Stimulated activated CD4-positive, alpha-beta T cell treated with anti-CD3 and anti-CD28 coated beads, Interleukin-12 subunit alpha, Interleukin-12 subunit beta, amount 100 ng/mL, for 48 hours (primary cell): ENCODE measurements at places on chromosomes 6 and 20.

DNA sequence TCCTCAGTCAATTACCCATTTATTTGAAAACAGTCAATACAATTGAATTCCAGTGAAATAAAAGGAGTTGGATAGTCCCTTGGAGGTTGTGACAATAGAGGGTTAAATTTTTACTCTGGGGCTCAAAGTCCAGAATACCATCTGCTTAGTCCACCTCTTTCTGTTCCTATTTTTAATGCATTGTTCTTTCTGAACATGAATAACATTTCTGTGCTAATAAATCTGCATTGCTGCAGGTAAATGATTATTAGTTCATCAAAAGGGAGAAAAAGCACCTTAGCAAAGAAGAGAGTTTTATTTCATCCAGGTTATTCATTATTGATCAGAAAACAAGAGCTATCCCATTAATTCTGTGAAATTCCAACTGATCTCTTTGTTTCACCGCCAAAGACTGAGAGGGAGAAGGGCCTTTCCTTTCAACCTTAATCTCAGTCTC, 166.1 kb upstream of the OLIG3 start:
- no peak for DNase-seq

DNA sequence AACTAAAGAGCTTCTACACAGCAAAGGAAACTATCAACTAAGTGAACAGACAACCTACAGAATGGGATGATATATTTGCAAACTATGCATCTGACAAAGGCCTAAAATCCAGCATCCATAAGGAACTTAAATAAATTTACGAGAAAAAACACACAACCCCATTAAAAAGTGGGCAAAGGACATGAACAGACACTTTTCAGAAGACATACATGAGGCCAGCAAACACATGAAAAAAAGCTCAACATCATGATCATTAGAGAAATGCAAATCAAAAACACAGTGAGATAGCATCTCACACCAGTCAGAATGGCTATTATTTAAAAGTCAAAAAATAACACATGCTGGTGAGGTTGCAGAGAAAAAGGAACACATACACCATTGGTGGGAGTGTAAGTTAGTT, 24.5 kb downstream of the AGPAT4 start:
- DNase-seq = no peak

DNA sequence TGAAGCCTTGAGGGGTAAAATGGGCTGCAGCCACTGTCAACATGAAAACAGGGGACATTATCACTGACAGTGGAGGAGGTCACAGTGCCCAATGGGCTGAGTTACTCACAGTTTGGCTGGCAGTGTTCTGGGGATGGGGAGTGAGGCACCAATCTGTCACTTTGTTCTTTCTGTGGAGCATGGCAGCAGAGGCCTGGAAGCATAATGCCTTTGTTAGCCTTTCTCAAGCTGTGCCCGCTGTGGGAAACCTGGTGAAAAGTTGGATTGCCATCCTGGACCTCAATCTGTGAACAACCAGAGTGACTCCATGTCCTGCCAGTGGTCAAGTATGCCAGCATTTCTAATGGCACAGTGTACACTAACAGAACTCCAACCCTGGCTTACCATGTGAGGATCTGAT, 143.6 kb downstream of the OR2B2 start:
- DNase-seq = no peak

DNA sequence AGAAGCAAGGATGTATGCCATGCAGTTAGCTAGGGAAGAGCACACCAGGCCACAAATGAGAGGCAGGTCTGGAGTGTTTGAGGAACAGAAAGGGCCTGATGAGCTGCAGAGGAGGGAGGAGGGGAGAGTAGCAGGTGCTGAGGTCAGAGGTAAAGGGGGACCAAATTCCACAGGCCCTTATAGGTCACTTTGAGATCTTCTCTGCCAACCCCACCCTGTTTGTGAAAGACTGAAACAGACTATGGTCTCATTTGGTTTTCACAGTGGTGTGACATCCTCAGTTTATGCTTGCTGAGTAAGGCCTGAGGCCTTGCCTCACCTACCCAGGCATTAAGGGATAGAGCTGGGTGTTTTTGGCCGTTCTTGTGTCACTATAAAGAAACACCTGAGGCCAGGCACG, 187.7 kb upstream of the MYLIP start:
- no peak for DNase-seq

GRCh38 chr6:163390770-163391169, 23.7 kb upstream of the QKI start:
- DNase-seq = no peak

DNA sequence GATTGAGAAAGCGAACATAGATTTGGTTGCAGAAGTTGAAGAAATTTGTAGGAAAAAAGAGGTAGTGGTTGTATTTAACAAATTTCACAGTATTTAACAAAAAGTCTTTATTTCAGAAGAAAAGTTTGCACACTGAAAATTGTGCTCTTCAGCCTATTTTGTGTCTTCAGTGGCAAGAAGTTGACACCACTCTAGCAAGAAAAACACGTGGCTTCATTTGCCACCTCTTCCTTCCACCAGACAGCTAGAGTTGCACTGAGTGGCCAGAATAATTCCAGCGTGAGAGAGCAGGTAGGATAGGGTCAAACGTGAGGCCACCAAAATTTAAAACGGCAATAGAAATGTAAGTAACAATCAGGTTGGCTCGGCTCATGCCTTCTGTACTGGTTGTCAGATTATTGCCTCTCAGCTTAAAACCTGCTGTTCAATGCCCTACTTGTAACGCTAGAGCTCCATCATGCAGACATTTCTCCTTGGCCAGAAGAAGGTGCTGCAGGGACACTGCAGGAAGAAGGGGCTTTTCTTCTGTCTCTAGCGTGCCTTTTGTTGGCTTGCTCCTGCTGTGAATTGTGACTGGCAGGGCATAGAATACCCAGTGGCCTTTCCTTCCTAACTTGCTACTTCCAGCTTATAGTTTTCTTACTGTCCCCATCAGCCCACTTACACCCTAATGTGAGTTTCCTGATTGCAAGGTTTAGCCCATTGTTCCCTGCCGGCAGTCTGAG, 12.1 kb downstream of the TRAPPC3L start:
- no peak for DNase-seq

DNA sequence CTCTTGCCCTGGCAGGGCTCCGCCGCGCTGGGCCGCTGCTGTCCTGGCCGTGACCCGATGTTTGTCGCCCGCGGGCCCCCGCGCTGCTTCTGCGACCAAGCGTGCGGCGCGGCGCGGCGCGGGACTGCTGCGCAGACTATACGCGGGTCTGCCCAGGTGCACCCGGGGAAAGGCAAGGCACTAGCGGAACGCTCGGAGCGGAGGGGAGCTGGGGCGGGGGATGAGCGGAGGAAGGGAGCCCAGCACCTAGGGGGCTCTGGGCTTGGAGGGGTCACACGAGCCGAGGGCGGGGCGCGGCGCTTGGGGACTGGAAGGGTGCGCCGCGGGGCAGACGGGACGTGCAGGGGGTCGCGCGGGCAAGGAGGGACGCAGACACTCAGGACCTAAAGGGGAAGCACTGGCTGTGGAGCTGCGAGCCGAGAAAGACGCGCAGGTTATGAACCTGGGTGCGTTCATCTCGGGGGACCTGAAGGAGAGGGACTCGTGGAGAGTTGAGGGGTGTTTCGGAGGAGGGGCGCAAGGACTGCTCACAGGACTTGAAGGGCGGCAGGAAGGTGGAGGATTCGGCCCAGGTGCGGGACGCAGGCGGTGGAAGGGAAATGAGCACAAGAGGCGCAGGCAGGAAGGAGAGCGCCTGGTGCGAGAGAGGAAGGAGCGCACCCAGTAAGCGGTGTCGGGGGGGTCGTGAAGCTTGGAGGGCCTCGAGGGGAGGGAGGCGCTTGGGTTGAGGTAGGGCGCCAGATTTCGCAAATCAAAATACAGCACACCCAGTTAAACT, 40.8 kb upstream of the ZNFX1 start:
- no peak for DNase-seq

DNA sequence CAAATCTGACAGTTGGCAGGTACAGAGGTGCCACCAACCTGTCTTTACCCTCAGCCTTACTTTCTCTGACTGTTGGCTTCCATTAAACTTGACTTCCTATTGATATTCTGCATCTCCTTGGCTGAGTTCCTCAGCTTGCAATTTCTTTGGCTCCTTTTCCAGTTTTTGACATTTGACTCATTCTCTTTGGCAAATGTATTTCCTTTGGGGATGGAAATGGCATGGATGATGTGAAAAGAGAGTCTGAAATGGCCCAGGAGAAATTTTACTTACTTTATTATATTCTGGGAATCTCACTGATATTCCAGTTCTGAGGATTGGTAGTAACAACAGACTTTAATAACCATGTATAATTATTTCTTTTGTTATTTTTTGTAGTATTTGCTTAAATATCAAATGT, 255.2 kb downstream of the CD109 start:
- DNase-seq = no peak

DNA sequence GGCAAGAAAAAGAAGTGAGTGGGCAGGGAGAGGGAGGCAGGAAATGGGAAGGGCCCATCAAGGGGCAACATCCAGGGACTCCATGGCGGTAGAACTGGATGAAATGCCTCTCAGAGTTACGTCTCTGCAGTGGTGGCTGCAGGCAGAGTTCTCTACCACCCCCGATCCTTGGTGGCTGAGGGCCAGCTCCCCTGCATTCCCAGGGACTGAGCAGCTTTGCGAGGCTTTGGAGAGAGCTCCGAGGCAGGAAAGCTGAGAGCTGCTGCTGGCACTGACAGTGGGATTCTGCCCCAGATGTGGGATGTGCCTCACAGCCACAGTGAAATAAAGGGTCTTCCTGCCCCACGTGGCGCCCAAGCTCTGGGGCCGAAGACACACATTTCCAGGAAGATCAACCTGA, 236.6 kb downstream of the SLC24A3 start:
- no peak for DNase-seq

- no peak for DNase-seq
Observed at GRCh38 chr20:55632592-55632991, 372.7 kb downstream of the CBLN4 start.

- no peak for DNase-seq
Observed at GRCh38 chr6:3026791-3027626, 27.3 kb downstream of the NQO2 start.

- no peak for DNase-seq
Observed at GRCh38 chr6:75745404-75745803, 3.6 kb upstream of the MYO6 start.

GRCh38 chr6:142861711-142862110, 83.3 kb downstream of the HIVEP2 start:
- DNase-seq = no peak

GRCh38 chr6:129749749-129750120, 39.8 kb upstream of the ARHGAP18 start:
- DNase-seq = no peak

GRCh38 chr6:52377538-52378221, 15.7 kb downstream of the PAQR8 start:
- no peak for DNase-seq

DNA sequence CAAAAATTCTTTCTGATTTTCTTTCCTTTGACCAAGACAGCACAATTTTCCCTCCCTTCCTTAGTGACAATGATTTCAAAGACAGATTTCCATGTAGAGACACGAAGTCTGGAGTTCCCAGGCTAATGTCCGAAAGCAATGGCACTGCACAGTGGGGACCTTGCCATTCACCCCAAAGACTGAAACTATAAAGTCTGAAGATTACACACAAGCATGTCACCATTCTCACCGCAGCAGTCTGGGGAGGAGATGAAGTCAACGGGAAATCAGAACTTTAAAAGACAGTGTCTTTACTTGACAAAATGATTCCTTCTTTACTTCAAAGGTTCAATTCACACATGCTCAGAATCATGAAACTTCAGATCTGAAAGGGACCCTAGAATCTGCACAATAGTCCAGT, 8.3 kb downstream of the B4GALT5 start:
- no peak for DNase-seq

- no peak for DNase-seq
Observed at GRCh38 chr20:62215020-62215990, 4.8 kb downstream of the HRH3 start.

- no peak for DNase-seq
Observed at GRCh38 chr6:135972586-135972985, 121.1 kb downstream of the PDE7B start.

DNA sequence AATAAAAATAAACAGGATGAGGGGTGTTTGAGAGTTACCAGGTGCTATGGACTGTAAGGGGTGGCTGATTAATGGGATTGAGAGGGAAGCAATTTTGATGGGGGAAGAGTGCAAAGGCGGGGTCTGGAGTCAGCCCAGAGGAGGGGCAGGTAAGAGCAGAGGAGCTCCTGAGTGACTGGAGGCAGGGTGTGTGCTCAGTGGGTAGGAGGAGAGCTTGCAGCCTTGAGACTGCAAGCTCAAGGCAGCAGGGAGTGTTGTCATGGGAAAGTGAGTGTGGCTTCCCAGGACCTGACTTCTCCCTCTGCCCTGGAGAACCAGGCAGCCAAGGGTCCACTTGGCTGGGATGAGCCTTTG, 54.2 kb downstream of the RAB44 start:
- no peak for DNase-seq

GRCh38 chr6:32815115-32815514, 1.7 kb downstream of the HLA-DOB start:
- DNase-seq = no peak

DNA sequence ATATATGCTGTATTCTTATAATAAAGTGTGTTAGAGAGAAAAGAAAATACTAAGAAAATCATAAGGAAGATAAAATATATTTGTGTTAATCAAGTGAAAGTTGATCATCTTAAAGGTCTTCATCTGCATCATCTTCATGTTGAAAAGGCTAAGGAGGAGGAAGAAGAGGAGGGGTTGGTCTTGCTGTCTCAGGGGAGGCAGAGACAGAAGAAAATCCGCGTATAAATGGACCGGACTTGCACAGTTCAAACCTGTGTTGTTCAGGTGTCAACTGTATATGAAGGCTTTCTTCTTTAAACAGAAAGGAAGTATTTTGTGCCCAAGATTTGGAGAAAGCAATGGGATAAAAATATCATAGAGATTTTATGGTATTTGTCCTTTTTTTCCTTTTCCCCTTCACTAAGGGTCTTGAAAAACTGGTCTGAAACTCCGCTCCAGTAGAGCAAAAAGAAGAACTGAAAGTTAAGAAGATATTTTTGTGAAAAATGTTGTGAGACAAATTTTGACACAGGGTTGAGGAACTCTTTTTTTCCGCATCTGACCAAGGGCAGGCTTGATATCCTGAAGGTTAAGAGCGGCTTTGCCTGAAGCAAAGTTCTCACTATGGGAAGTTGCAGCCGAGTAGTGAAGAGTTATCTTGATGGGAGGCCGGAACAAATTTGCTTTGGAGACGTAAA, 350.7 kb downstream of the LAMA2 start:
- DNase-seq = no peak

GRCh38 chr20:818001-818664, 15.4 kb upstream of the FAM110A start:
- no peak for DNase-seq

GRCh38 chr20:29325304-29325640, 1932.2 kb upstream of the DEFB115 start:
- no peak for DNase-seq

DNA sequence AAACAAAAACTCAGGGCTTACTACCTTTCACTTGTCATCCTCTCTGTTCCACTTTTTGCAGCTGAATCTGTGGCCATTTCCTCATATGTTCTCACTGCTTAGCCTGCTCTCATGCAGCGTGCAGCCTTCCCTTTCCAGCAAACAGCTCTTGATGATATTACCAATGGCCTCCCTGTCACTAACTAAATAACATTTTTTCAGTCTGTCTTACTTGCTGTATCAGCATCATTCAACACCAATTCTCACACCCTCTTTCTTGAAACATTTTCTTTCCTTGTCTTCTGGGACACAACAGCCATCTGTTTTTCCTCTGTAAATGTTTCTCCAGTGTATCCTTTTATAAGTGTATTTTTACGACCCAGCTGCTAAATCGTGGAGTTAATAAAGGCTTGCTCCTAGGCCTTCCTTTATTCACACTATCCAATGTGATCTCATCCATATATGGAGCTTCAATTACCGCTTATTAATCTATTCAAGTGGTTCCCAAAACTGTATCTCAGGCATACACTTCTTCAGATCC, 523.6 kb upstream of the RNF217 start:
- no peak for DNase-seq

- DNase-seq = no peak
Observed at GRCh38 chr20:48704761-48705160, 123.0 kb downstream of the PREX1 start.
